ENCODE measurements at places on chromosomes 2 and 18.

DNA sequence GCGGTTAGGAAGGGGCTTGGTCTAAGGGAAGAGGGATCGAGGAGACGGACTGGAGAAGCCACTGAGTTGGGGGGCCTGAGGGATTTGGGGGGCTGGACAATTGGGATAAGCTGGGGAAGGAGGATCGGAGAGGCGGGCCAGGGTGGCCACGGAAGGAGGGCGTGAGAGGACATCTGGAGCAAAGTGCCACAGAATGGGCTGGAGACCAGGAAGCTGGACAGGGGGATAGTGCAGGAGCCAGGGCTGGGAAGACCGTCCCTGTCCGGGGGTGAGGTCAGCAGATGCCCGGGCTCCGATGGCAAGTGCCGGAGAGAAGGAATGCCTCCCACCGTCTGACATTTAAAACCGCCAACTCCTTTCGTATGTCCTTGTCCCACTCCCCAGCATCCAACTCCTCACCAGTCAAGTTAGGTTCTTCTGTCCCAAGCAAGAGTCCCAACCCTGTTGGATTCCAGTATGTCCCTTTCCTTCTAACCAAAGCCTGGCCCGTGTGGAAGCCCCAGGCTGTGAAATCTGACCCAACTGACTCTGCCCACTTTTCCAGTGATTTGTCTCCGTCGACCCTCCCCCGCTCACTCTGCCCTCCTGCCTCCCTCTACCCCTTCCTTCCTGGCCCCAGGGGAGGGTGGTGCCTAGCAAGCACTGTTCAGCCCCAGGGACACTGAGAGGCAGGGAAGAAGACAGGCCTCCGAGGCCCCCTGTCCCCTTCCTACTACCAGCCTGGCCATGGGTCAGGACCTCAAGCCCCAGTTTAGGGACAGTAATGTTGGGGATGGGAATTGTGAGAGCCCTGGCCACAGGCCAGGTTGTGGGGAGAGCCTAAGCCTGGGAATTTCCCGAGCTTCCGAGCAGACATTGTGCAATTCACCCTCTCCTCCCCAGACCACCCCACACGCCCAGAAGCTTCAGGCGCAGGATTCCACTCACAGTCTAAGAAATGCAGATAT, 31.5 kb upstream of the TMBIM1 start:
- peak; percentile 60 for DNase-seq

- no peak for DNase-seq
Observed at GRCh38 chr2:160061533-160061932, 882 bp downstream of the PLA2R1 start.

DNA sequence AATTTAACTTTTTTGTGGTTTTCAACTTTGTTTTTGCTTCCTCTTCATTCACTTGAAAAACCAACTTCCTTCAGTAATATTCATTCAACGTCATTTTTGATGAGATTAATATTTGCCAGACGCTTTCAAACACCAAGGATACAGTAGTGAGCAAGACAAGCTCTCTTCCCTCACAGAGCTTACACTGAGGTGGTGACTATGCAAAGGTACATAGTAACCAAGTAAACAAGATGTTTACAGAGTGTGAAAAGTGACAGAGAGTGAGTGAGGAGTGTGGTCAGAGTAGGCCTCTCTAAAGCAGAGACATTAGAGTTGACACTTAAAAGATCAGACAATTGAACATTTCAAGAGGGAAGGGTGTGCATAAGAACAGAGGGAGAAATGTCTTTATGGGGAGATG, 155.5 kb downstream of the TMEM247 start:
- DNase-seq, result no peak

GRCh38 chr2:23508066-23508390, 123.0 kb downstream of the KLHL29 start:
- DNase-seq, result no peak

DNA sequence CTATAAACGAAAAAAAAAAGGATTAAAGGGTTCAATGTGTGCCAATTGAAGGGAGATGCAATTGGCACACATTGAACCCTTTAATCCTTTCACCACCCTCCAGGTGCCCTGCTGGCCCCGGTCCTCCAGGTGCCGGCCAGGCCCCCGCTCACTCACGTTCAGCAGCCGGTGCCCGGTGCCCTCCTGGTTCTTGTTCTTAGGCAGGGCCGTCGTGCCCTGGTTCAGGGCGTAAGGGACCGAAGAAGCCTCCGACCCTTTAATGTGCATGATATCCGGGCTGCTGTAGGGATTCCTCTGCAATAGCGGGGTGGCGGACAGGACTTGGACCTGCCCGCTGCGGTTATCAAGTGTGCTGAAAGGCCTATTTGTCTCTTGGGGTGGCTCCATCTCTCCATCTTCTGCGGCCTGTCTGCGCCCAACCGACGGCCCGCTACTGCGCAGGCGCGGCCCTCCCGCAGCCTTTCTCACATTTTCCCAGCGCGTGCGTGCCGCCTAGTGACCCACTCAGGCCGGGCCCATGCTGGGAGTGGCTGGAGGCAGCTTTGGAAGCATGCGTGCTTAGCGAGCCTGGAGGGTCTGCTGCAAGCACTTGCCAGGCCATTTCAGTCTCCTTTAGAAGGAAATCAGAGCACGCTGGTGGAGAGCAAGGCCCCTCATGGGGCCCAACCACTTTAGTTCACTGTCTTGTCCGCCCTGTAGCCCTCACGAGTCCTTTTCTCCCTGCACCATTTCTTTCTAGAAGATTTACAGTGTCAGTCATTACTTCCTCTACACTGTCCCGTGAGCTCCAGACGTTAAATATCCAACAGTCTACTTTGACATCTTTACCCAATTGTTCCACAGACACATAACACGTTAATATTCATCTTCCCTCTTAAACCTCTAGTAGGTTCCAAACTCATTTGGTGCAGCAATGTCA, 24.3 kb downstream of the TMEM237 start:
- peak; percentile 89 for DNase-seq

- DNase-seq, result no peak
Observed at GRCh38 chr2:193966590-193966989, 1690.4 kb upstream of the SLC39A10 start.

DNA sequence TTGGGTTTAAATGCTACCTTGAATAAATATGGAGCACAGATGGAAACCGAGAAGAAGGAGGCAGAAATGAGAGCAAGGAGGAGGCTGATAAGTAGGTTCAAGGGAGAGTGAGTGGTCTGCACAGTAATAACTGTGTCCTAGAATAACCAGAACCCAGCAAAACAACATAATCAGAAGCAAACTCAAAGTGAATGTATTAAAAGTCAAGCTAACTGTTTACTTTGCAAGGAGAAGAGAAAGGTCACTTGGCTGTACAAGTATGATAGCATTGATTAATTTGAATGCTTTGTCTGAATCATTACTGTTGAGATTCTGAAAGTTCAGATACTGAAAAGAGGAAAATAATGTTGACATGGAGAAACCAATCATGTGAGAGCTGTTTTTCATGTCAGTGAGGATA, 258.8 kb downstream of the PLCL1 start:
- DNase-seq, result no peak

DNA sequence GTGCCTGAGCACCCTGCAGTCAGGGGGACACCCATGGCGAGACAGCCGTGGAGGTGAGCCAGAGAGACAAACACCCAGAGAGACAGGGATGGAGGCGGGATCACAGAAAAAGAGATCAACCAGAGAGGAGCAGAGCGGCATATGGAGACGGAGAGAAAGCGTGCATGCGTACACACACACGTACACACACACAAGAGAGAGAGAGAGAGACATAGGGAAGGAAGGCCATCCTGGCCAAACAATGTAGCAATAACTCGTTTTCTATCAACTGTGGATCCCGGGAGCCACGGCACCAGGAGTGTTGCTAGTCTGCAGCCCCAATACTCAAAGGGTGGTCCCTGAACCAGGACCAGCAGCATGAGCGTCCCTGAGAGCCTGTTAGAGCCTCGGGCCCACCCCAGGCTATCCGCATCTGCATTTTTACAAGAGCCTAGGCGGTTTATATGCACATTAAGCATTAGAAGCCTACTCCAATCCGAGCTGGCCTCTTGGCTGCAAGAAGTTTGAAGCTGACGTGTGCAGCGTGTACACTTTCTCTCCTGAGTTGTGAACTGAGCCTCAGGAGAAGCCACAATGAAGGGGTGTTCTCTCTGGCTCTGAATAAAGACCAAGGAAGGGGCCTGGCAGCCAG, 50.1 kb upstream of the MYCN start:
- DNase-seq, result no peak
